ENCODE measurements at places on chromosomes 4 and X.
A peak's percentile ranks its signal among the peaks of the same experiment; 100 is the strongest.

DNA sequence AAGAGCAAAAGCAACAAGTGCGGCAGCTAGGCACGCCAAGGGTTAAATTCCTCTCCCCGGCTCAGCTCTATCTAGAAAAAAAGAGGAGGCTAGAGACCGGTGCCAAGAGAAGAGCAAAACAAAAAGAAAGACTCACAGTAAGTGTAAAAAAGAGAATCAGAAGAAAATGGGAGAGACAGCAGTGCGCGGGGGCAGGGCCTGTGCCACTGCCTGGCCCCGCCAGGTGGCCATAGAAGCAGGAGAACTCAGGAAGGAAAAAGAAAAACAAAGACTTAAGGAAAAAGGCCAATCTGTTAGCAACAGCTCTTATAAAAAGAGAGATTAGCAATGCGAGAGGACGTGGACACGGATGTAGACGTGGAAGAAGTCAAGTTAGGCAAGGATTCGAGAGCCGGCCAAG, 3.2 kb downstream of the ACOX3 start:
- peaks cover 67% of the 10 kb centered on the region for H3K4me1 ChIP-seq
- peak overlapping the region; percentile 33 for H3K27ac ChIP-seq
- no peak overlapping the region for H3K4me3 ChIP-seq
- H3K36me3 ChIP-seq, result peaks cover 16% of the 10 kb centered on the region

DNA sequence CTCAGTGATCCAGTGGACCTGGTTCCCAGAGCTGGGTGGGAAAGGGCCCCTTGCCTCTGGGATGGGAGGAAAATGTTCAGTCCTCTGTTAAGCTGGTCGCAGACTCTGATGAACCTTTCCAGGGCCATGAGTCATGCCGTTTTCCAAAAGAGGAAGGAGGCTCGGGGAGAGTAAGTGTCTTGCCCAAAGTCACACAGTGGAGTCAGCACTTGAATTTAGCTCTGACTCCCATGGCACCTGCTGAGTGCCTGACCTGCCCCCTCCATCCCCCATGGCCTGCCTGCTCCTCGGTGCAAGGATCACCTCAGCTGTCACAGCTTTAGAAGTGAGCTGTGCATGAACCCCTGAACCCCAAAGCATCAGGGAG, 14.0 kb upstream of the KIAA0232 start:
- H3K36me3 ChIP-seq, result no peaks in the 10 kb centered on the region
- no peaks in the 10 kb centered on the region for H3K4me1 ChIP-seq
- no peak for DNase-seq
- H3K27me3 ChIP-seq, result no peaks in the 10 kb centered on the region
- H3K27ac ChIP-seq, result no peak overlapping the region
- H3K4me3 ChIP-seq, result no peak overlapping the region

DNA sequence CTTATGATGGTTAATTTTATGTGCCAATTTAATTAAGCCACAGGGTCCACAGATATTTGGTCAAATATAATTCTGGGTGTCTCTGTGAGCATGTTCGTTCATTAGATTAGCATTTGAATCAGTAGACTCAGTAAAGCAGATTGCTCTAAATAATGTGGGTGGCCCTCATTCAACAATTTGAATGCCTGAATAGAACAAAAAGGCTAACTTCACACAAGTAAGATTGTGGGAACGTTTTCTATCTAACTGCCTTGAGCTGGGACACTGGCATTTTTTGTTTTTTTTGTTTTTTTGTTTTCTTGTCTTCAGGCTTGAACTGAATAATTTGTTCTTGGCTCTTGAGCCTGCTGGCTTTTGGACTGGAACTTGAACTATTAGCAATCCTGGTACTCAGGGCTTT, 292.4 kb upstream of the SPANXN4 start:
- H3K4me1 ChIP-seq, result no peaks in the 10 kb centered on the region
- H3K27ac ChIP-seq, result no peak overlapping the region
- H3K4me3 ChIP-seq, result no peak overlapping the region
- DNase-seq, result no peak

DNA sequence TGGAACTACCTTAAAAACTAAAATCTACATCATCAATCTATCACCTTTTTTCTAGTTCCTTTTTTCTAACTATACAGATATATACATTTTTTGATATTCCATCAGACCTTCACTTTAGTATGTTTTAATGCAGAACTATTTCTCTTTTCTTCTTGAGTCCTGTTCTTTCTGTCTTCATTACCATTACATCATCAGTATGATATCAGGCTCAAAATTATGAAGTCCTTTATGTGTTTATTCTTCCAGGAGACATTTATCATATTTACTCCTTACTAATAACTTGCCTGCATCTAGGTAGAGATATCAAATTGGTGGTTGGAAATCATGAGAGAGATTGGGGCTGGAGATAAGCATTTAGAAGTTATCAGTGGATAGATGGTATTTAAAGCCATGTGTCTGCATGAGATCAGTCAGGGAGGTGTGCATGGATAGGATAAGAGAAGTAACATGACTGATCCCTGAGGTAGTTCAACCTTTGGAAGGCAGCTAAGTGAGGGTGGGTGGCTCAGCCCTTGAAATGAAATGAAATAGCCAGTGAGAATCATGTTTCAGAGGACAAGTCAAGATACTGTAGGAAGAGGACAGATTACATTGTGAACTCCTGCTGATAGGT, 43.1 kb downstream of the MRPL1 start:
- peaks cover 19% of the 10 kb centered on the region for H3K36me3 ChIP-seq
- no peak for DNase-seq
- H3K4me1 ChIP-seq, result peaks cover 2% of the 10 kb centered on the region
- H3K27me3 ChIP-seq, result no peaks in the 10 kb centered on the region
- H3K27ac ChIP-seq, result peak overlapping the region; percentile 9

GRCh38 chrX:96978906-96979305, 95.2 kb downstream of the RPA4 start:
- DNase-seq, result no peak
- no peak overlapping the region for H3K4me3 ChIP-seq
- no peak overlapping the region for H3K27ac ChIP-seq
- peaks cover 3% of the 10 kb centered on the region for H3K36me3 ChIP-seq

DNA sequence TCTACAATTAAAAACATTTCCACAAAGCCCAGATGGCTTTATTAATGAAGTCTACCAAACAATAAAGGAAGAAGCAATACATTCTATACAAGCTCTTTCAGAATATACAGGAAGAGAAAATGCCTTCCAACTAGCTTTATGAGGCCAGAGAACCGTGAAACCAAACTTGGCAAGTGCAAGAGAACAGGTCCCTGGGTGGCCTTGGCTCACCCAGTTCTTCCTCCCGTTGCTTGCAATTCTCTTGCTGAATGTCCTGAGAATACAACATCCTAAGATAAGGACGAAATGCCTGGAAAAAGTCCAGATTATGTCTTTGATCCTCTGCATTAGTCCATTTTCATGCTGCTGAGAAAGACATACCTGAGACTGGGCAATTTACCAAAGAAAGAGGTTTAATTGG, 204.9 kb downstream of the MAD2L1 start:
- H3K27me3 ChIP-seq, result no peaks in the 10 kb centered on the region
- no peaks in the 10 kb centered on the region for H3K4me1 ChIP-seq
- DNase-seq, result no peak
- H3K4me3 ChIP-seq, result no peak overlapping the region

GRCh38 chr4:14182148-14182547, 554.6 kb upstream of the BOD1L1 start:
- H3K27me3 ChIP-seq, result no peaks in the 10 kb centered on the region
- peaks cover 12% of the 10 kb centered on the region for H3K4me1 ChIP-seq
- no peak overlapping the region for H3K27ac ChIP-seq
- H3K4me3 ChIP-seq, result no peak overlapping the region
- no peaks in the 10 kb centered on the region for H3K36me3 ChIP-seq
- no peak for DNase-seq

DNA sequence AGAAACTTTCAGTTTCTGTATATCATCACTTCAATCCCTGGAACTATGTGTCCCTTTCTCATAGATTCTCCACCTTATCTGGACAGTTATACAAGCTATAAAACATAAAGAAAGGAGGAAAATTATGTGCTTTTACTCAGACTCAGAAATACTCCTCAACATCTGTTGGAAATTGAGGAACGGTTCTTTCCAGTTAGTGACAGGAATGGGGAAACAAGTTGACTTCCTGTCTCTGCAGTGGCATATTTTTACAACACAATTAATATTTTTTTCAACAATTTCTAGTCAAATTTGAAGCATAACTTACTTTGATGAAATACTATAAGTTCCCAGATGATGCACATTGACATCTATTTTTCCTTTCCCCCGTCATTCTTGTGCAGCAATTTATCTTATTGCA, 27.9 kb downstream of the ABHD18 start:
- peaks cover 6% of the 10 kb centered on the region for H3K4me1 ChIP-seq
- H3K36me3 ChIP-seq, result peaks cover 10% of the 10 kb centered on the region
- no peak overlapping the region for H3K4me3 ChIP-seq
- H3K27ac ChIP-seq, result no peak overlapping the region
- DNase-seq, result no peak

GRCh38 chr4:61864286-61864685, 664.2 kb downstream of the ADGRL3 start:
- no peak overlapping the region for H3K27ac ChIP-seq
- H3K27me3 ChIP-seq, result no peaks in the 10 kb centered on the region
- no peak overlapping the region for H3K4me3 ChIP-seq

DNA sequence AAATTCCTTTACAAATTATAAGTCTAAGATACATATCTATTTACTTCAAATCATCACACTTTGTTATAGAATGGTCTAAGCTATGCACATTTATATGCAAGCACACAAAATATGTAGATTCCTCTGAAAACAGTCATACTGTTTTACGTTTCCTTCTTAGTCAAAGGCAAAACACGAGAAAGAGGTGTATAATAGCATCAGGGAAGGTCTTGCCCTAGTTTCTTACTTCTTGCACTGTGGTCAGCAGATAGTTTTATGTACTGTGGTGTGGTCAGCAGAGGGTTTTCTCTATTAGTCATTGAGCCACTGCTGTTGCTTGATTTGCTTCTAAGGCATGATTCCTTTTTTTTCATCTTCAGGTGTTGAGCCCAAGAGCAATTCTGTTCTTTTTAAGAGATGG, 117.7 kb downstream of the ADAM29 start:
- no peak for DNase-seq
- H3K36me3 ChIP-seq, result no peaks in the 10 kb centered on the region
- H3K27ac ChIP-seq, result no peak overlapping the region
- H3K27me3 ChIP-seq, result no peaks in the 10 kb centered on the region
- no peaks in the 10 kb centered on the region for H3K4me1 ChIP-seq

DNA sequence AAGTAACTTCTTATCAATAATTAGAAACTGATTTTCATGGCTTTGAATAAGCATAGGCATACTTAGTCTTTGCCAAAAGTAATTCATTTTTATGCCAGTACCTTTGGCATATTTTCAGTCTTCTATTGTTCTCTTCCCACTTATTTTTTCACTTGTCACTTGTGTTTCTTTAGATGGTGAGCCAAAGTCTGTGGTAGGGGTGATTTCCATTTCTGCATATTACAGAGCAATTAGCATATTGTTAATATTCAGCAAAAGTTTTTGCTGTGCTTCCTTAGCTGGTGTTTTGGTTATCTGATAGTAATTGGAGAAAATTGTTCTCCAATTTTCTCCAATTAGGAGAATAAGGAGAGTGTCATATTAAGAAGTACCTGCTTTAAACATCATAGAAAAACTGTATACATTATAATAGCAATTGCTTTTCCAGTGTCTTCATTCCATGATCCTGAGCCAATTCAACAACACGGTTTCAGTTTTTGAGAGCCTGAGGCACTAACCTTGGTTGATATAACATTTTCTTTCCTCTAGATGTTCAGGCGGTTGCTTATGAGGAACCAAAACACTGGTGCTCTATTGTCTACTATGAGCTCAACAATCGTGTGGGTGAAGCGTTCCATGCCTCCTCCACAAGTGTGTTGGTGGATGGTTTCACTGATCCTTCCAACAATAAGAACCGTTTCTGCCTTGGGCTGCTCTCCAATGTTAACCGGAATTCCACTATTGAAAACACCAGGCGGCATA, 64.7 kb downstream of the SMAD1 start:
- no peaks in the 10 kb centered on the region for H3K27me3 ChIP-seq
- no peak for DNase-seq
- no peaks in the 10 kb centered on the region for H3K4me1 ChIP-seq
- H3K4me3 ChIP-seq, result no peak overlapping the region
- peaks cover 5% of the 10 kb centered on the region for H3K36me3 ChIP-seq

DNA sequence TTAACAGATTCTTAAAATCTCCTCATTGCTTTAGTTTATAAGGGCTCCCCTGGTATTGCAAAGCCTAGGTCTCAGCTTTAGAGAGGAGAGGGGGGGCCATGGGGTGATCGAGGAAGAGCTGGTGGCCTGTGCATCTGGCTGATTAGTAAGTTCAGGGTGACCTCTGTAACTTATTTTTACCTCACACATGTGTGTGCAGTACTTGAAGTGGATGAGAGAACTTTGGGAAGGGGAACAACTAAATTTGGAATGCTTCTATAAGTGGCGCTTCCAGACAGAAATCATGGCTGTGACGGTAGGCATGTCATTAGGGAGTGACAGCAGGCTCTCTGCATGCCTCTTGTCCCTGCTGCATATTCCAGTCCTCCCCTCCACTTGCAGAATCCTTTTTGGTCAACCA, 41.9 kb downstream of the FRAS1 start:
- no peaks in the 10 kb centered on the region for H3K36me3 ChIP-seq
- H3K4me1 ChIP-seq, result no peaks in the 10 kb centered on the region
- no peak for DNase-seq
- no peak overlapping the region for H3K4me3 ChIP-seq

- no peak overlapping the region for H3K27ac ChIP-seq
Observed at GRCh38 chrX:27446423-27446822, 16.7 kb downstream of the PPP4R3C start.

DNA sequence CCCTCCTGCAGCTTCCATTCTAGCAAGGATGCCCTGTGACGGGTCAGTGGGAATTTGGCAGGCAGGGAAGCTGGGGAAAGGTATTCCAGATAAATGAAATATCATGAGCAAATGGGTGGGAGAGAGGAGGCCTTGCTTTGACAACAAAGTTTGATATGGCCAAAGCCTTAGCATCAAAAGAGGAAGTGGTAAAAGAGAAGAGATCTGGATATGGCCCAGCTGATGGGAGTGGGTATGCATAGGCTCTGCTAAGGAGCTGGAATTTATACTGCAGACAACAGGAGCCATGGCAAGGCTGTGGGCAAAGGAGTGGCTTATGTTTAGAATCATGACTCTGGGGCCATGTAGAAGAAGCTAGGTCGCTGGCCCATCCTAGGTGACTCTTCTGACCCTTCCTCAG, 89.2 kb downstream of the PJA1 start:
- no peaks in the 10 kb centered on the region for H3K4me1 ChIP-seq
- no peak for DNase-seq
- H3K27ac ChIP-seq, result no peak overlapping the region
- no peaks in the 10 kb centered on the region for H3K36me3 ChIP-seq
- no peaks in the 10 kb centered on the region for H3K27me3 ChIP-seq

GRCh38 chrX:41695426-41695825, 6.7 kb downstream of the GPR34 start:
- H3K27ac ChIP-seq, result peak overlapping the region; percentile 5
- DNase-seq, result peak; percentile 33
- no peaks in the 10 kb centered on the region for H3K27me3 ChIP-seq
- peaks cover 30% of the 10 kb centered on the region for H3K4me1 ChIP-seq
- peak overlapping the region; percentile 47 for H3K4me3 ChIP-seq

All from central memory CD8-positive, alpha-beta T cell (primary cell).